ENCODE measurements at places on chromosomes 11 and 22.

DNA sequence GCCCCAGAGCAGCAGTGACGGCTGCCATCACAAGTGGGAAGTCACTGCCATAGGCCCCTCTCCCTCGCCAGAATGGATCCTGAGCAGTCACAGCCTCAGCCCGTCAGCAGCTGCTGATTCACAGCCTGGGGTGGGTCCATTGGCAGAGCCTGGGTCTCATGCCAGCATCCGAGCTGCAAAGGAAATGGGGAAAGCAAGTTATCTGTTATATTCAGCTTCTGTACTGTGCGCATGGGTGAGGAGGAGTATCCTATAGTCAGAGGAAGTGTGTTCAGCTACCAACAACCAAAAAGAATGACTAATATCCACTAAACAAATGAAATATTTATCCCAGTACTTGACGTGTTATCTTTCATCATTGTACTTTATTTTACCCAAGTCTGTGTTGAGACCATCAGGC, 119.7 kb downstream of the RCN1 start:
- no peak for DNase-seq

- DNase-seq = no peak
Measured at GRCh38 chr11:73833067-73833466, 43.6 kb downstream of the COA4 start.

- no peak for DNase-seq
Measured at GRCh38 chr11:124475265-124475664, 29.8 kb upstream of the OR8B8 start.

- DNase-seq = peak; percentile 87
Measured at GRCh38 chr11:13440100-13440855, 22.7 kb downstream of the BTBD10 start.

DNA sequence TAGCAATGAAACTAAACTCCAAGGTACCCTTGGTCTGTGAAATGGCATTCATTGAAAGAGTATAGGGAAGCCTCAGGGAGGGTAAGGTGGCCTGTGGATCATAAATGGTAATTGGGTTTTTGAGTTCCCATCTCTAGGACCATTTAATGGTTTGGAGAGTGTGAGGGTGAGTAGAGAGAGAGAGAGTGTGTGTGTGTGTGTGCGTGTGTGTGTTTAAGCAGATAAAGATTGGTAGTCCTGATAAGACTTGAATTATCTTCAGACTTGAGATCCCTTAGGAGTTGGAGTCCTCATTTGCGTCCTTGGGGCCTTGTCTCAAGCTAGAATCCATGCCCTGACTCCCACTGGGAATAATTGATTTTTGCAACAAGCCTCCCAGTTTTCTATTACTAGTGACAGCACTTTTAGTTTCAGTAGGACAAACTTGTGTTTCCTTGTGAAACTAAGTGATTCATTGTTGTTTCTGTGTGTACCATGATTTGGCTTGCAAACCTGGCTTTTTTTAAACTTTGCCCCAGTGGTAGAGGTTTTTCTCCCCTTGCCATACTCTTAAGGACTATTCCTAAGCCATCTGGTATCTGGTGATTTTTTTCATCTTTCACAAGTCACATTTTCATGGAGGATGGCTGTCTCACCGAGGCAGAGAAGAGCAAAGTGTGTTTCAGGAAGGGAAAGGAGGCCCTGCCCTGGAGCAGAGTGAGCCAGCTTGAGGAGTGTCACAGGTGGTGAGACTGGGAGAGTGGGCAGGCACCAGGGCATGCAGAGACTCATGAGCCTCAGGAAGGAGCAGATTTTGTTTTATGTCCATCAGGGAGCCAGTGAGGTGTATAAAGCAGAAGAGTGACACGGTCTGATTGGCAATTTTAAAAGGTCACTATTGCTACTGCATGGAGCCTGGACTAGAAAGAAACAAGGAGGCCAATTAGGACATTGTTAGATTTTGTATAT, 26.7 kb downstream of the ALKBH3 start:
- no peak for DNase-seq

DNA sequence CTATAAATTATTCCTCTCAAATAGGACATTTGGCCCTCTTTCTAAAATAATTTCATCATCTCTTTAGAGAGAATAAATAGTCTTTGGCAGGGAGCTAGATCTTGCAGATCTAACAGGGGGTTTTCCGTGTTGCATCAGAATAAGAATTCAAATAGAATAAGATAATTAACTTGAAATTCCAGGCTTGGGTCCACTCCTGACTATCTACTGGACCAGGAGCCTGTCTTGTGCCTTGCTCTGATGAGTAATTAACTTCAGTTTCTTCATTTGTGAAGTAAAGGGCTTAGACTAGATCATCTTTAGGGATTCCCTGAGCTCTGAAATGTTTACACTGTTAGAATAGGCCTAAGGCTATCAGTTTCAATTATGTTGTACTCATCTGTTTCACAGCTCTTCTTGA, 23.5 kb upstream of the TMEM123 start:
- DNase-seq = no peak

- DNase-seq = no peak
Measured at GRCh38 chr11:2190657-2191471, 19.2 kb upstream of the TH start.

GRCh38 chr11:68460741-68461574, at the start of gene PPP6R3:
TSS of gene PPP6R3 (plus strand) at chr11:68460752. CDS start at chr11:68537665, 76,913 bp downstream.
- no peak for DNase-seq

GRCh38 chr22:42611051-42611450, 3.6 kb downstream of the POLDIP3 start:
- DNase-seq = no peak

- no peak for DNase-seq
Measured at GRCh38 chr11:131580476-131580875, 210.1 kb downstream of the NTM start.

GRCh38 chr11:122439866-122440810, 215.4 kb upstream of the UBASH3B start:
- no peak for DNase-seq

DNA sequence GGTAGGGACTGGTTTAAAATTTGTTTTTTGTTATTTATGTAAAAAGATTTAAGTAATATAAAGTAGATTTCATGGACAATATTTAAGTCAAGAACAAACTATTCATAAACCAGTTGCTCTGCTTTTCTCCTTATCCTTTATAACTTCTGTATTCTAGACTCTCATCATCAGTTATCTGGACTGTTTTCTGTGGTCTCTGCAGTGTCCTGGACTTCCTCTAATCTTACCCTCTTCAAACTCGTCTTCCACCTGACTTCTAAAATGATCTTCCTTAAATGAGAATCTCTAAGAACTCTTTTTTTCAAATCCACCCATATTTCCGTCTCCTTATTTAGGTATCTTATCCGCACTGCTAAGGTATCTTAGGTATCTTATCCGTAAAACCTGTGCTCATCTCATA, 8.1 kb downstream of the RRM1 start:
- DNase-seq = no peak

- DNase-seq = no peak
Measured at GRCh38 chr22:45159652-45160462, 3.9 kb upstream of the NUP50 start.

GRCh38 chr11:121575963-121576290, 123.2 kb upstream of the SORL1-AS1 start:
- no peak for DNase-seq

DNA sequence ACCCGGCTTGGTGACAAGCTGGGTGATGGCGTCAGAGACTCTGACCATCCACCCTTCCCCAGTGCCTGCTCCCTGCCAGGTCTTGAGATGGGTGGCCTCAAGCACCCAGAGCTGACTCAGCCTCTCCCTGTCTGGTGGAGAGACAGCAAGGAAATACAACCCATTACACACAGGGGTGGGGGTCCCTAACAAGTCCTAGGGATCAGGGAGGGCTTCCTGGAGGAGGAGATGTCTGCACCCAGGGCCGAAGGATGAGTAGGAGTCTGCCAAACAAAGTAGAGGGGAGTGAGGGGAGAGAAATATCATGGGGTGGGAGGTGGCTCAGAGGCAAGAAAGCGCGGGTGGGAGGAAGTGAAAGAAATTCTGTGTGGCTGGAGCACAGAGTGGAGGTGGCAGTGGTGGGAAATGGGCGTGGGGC, 6.8 kb downstream of the MAFF start:
- DNase-seq = no peak

DNA sequence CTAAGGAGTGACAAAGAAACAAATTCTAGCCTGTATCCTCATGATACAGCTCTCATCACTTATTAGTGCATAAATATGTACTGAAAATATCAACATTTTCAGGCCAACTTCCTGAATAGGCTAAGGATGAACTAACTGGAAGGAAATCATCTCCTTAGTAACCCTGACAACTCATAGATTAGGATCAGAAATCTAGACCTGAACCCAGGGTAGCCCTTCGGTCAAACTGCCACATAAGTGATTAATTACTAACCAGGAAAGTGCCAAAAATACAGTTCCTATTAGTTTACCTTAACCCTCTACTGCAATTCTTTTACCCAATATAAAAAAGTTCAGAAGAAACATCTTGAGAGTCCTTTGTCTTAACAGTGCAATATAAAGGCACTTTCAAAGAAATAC, 40.0 kb downstream of the AMBRA1 start:
- DNase-seq = no peak

- DNase-seq = peak; percentile 76
Measured at GRCh38 chr22:45671783-45672563, at the start of gene ATXN10. TSS of gene ATXN10 (plus strand) at chr22:45671834. CDS start at chr22:45672064, 230 bp downstream.

DNA sequence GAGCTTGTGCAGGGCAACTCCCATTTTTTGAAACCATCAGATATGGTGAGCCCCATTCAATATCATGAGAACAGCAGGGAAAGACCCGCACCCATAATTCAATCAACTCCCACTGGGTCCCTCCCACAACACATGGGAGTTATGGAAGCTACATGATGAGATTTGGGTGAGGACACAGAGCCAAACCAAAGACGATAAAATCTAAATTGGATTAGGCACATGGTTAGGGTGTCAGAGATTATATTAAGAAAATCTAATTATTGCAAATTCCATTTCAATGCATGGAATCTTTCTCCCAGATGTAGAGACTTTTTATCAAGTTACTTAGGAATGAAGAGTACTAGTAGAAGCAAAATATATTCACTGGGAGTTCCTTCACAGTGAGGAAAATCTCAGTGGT, 324.9 kb downstream of the JRKL start:
- DNase-seq = no peak

- no peak for DNase-seq
Measured at GRCh38 chr22:42262964-42263363, 7.5 kb downstream of the TCF20 start.

All from NCI-H1694 treated with DMSO at 0.1 percent for 48 hours (cell line).